Body of pancreas (tissue), 4 donors: ENCODE measurements at places on chromosomes 5 and 9.
A peak's percentile ranks its signal among the peaks of the same experiment; 100 is the strongest.

- no peak for DNase-seq
These were observed 1083.7 kb upstream of the DMAC1 start for GRCh38 chr9:8883321-8883720.

- no peak for DNase-seq
These were observed 9.2 kb upstream of the MXD3 start for GRCh38 chr5:177320879-177321278.

GRCh38 chr5:135263022-135263668 lies 135.9 kb downstream of the MACROH2A1 start:
- DNase-seq, result no peak

DNA sequence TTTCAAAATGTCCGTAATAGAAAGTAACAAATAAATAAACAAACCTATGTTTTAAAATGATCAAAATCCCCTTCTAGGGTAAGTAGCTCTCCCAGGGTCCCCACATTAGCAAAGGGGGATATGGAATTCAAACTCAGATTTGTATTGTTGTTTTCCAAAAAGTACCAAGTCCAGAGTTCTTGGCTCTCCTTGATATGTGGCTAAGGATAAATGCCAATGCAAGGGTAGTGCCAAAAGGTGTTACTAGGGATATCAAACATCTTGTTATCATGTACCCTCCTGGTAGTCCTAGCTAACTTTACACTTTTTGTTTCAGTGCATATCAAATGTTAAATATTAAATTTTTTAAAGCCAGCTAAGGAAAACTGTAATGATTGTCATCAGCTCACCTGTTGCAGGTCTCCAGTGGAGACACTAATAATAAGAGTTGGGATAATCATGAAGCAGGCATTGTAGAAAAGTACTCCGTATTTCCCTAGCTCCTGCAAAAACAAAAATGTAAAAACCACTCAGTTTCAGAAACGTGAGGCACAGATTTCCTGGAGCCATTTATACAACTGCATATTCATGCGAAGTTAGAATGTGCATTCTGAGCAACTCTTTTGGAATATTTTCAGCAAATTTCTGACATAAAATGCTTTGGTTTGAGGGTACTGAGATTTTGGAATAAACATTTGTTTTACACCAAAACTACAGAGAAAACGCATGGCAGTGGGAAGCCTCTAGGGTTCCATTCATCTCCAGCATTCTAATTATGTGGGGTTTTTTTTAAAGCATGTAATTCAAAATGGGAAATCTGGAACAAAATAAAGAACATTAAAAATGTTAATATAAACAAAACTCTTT lies 39.8 kb downstream of the SLC35D2 start:
- DNase-seq, result no peak

DNA sequence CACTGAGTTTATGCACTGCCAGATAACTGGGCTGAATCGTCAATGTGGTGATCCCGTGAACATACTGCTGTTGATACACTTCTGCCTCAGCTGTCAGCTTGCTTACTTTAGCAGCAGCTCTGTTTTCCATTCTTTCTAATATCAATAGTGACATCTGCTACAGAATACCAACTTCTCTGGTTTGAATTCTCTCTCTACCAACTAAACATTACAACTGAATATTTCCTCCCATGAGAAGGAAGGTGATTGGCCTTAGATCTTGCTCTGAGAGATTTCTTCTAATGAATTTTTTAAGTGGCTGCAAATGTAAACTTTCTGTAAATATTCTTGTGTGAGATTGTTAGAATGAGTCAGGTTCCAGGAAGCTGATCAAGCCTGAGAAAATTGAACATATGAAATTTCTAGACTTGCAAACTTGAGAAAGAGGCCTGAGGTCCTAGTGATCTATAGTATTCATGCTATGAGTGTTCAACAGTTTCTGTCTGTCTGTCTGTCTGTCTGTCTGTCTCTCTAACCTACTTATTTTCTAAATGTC lies 205.5 kb upstream of the CDKN2B start:
- DNase-seq, result no peak

- DNase-seq, result no peak
These were observed 65.2 kb downstream of the ZNF366 start for GRCh38 chr5:72441862-72442540.

DNA sequence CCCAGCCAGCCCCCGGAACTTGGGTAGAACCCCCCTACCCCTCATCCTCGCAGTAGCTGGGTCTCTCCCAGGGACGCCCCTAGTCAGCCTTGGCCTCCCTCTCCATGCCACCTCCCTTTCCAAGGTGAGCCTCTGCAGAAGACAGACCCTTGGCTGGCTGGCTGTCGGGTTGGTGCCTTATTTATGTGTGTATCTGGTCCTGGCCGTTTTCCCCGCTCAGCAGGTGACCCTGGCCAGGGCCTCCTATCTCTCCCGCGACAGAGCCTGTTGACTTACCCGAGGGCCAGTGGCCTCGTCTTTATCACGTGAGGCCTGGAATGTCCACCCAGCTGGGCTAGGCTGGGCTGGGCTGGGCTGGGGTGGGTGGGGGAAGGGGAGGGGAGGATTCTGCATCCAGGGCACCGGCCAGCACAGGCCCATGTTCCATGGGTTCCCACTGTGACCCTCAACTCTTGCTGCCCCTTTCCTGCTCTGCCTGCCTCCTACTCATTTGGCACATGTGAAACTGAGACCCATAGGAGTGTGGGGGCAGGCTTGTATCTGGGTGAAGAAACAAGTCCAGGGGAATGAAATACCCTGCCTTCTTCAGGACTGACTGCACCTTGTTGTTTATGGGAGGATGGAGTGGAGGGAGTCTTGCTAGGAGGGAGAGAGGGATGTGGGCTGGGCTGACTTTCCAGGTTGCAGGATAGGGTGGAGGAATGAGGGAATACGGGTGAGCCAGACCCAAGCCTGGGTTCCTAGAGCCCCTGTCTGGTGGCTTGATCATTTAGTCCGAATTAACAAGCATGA lies 3.1 kb downstream of the CXXC5 start:
- DNase-seq, result peak; percentile 89

- no peak for DNase-seq
These were observed 41.2 kb downstream of the WDR36 start for GRCh38 chr5:111133436-111133751.

DNA sequence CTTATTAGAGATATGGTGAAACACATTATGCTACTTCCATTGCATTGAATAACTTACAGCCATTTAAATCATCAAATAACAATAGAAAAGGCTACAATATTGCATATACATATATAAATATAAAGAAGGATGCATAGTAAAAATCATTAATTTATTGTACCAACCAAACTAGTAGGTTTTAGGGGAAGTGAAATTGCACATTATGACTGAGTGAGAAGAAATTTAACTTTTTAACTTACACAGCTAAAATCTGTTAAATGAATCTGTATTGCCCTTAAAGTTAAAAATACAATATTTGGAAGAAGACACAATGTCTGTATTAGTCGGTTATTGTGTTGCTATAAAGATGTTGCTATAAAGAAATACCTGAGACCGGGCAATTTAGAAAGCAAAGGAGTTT lies 2073.7 kb upstream of the ACO1 start:
- DNase-seq, result no peak
